ENCODE measurements at places on chromosomes 1 and 21.

DNA sequence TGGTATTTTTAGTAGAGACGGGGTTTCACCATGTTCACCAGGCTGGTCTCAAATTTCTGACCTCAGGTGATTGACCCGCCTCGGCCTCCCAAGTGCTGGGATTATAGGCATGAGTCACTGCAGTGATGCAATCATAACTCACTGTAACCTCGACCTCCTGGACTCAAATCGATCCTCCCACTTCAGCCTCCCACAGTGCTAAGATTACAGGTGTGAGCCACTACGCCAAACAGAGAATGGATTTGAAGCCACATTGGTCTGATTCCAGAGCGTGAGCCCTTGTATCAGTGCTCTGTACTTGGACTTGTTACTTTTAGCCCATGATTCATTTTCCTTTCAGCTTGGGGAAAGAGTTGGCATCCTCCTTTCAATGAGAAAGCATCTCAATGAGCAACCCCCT lies 14.9 kb upstream of the ZNF683 start:
- DNase-seq, result no peak

GRCh38 chr1:109783436-109783835 lies 19.7 kb upstream of the EPS8L3 start:
- no peak for DNase-seq

DNA sequence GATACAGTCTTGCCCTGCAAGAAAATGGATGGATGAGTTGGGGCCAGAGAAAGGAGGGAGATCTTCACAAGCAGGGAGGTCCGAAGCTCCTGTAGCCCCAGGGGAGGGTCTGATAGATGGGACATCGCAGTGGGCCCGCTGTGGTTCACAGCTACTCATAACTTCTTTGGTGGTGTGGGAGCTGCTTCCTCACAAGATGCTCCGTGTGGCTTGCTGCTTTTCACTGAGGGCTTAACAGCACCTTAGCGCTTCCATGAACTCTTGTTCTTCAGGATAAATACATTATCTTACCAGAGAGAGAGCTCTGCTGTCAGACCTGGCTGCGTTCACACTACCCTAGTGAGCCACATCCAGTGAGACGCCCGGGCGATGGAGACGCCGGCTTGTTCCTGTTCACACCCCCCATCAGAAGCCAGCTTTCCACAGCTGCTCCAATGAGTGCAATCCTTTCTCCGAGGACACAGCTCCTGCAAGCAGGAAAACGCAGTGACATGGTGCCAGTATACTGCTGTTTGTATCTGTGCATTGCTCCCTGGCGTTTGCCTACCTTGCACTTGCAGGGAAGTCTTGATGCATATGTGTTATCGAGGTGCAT lies 599.8 kb downstream of the AJAP1 start:
- no peak for DNase-seq

DNA sequence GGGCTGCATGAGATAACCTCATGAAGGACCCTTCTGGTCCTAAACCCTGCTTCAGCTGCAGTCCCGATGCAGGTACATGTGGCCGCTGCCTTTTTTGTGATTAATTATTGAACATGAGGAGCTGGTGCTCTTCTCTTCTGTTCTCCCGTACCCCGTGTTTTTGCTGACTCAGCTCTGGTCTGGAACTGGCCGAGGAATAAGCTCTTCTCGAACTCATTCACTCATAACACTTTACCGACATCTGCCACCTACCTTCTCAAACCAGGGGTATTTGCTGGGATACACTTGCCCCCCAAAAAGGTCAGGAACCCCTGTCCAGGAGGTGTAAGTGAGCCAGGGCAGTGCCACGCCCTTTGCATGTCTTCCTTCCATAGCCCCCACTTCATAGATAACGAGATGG lies 31.8 kb downstream of the KCNQ4 start:
- no peak for DNase-seq

All from activated naive CD4-positive, alpha-beta T cell (primary cell).